NCI-H2081 treated with DMSO at 0.1 percent for 48 hours (cell line): ENCODE measurements at places on chromosomes 2 and 18.

- no peak for DNase-seq
These were observed 5.4 kb upstream of the RNASEH1 start for GRCh38 chr2:3563521-3563976.

- no peak for DNase-seq
These were observed 711.1 kb downstream of the CBLN2 start for GRCh38 chr18:71832946-71833617.

DNA sequence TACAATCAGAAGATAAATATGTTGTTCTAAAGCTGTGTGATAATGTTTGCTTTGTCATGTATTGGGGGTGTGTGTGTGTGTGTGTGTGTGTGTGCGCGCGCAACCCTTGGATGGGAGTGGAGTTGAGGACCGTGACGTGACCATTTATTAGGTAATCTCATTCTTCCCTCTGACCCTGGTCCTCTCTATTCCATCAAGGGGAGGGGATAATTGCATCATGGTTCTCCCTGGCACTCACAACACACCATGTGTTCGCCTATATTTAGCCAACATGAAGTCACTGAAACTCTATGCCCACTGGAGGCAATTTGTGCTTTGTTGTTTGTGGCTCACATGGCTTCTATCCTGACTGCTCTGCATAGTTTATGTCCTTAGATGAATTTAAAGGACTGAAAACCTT lies 79.8 kb upstream of the LRPPRC start:
- DNase-seq, result peak; percentile 21

DNA sequence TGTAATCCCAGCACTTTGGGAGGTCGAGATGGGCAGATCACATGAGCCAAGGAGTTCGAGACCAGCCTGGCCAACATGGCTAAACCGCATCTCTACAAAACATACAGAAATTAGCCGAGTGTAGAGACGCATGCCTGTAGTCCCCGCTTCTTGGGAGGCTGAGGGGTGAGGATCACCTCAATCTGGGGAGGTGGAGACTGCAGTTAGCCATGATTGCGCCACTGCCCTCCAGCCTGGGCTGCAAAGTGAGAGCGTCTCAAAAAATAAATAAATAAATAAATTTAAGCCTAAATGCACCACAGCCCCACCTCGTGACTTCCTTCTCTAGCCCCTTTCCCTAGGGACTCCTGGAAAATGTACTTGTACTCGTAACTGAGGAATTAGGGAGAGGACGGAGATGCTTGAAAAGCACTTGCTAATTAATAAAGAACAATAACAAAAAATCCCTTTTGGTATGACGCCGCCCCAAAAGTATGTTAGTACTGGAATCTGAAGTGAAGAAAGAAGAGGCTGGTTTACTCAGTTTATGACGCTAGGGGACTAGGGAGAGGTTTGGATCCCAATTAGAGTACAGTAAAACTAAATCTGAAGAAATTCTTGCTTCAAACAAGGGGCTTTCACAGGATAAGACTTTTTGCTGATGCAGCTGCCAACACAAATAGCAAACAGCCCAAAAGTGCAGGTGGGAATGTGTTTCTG lies 887 bp upstream of the ZNF396 start:
- no peak for DNase-seq

- DNase-seq, result no peak
These were observed 104.5 kb downstream of the TDRD15 start for GRCh38 chr2:21228041-21228895.

DNA sequence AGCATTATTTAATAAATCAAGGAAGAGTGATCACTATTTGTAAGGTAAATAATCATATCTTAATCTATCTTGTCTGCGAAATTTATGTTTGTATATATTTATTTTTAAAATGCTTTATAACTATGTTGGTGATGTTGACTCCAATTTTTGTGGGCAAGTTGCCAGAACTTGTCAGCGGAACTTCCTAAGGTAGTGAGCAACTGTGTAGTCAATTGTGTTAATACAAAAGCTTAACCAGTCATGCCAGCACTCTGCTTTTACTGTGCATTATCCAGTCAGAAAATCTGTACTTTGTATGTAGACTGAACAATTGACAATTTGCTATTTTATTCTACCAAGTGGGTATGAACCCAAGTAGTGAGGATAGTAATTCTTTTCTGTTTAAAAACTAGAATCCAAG lies 61.9 kb upstream of the RND3 start:
- no peak for DNase-seq

DNA sequence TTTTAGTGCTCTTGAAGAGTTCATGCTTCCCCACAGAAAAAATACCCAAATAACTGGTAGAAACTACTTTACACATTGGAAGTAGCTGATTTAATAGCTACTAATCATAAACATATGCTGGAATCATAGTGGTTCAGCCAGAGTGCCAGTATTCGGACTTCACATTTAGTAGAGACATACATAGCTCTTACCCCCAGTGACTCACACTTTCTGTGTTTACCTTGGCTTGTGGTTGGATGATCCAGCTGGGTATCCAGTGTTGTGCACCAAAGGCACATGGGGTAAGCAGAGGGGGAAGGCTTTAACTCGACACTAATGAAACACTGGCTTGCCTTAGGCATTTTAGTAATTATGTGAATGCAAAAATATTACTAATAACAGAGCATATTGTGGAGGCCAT lies 18.1 kb downstream of the ARHGAP28 start:
- DNase-seq, result no peak

DNA sequence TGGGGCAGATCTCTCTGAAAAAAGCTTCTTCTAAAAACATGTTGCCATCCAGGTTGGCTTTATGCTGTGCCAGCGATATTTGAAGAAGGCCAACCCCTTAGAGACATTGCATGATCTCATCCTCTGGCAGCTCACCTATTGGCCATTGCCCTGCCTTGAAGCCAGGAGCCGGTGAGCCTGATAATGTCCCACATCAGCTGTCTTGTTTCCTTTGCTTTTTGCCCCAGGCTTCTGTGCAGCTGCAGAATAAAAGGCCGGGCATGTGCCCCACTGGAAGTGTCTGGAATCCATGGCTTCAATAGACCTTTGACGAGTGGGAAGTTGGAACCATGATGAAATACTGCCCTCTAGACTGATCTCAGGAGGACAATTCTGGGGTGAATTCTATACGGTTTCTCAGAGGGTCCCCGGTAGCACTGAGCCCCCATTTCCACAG lies 523.5 kb upstream of the ZEB2 start:
- DNase-seq, result no peak

DNA sequence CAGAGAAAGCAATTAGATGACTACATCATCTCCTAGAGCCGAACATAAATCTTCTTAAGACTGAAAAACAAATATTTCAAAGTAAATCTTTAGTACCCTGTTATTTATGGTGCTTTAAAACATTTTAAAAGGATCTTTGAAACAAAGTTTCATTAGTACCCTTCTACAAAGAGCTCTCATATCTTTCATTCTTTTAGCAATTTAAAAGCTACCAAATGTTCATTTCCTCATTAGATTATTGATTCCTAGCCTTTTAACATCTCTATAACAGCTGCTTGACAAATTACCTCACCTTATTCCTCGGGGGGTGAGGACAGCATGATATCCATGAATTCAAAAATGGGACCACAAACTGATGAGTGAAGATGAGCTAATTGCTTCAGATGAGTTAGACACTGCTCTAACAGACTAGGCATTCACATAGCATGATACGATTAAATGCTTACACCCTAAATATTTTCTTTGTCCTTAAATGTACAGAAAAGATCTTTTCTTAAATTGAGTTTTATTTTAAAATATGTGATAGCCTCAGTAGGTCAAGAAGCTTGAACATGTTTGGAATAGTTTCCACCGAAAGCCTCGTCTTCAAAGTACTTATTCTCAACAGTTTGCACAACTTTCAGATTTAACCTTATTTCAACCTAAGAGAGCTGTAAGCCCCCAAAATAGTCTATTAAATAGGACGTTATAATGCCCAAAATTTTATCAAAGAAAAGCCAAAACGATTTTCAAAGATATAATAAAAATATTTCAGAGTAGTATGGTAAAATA lies 2.1 kb downstream of the ATAD2B start:
- DNase-seq, result no peak
